Stimulated activated CD4-positive, alpha-beta T cell treated with anti-CD3 and anti-CD28 coated beads, Interleukin-1b, Interleukin-23, amount 100 ng/mL, for 1 hour (primary cell): ENCODE measurements at places on chromosomes 16 and 17.

- DNase-seq: no peak
Measured at GRCh38 chr17:82489851-82490511, 29.6 kb upstream of the FOXK2 start.

GRCh38 chr17:36971508-36971907 lies 22.8 kb downstream of the AATF start:
- no peak for DNase-seq

GRCh38 chr16:4053301-4053845 lies 62.9 kb downstream of the ADCY9 start:
- DNase-seq: no peak

GRCh38 chr16:83102336-83102735 lies 475.6 kb downstream of the CDH13 start:
- no peak for DNase-seq

- DNase-seq: no peak
Measured at GRCh38 chr17:30454635-30455034, 22.6 kb upstream of the GOSR1 start.
